ENCODE measurements at places on chromosomes 2 and 18.

GRCh38 chr2:99786636-99787390 lies 297.0 kb upstream of the REV1 start:
- no peak for DNase-seq

DNA sequence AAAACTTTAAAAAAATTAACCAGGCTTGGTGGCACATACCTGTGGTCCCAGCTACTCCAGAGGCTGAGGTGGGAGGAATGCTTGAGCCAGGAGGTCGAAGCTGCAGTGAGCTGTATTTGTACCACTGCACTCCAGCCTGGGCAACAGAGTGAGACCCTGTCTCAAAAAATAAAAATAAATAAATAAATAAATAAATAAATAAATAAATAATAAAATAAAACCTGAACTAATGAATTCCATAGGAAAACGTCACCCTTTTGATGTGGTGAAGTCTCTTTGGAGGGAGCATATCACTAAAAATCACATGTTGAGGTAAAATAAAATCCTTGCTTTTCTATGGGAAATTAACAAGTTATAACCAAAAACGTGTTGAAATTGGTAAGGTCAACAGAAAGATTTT lies 29.6 kb upstream of the ITGAV start:
- no peak for DNase-seq

DNA sequence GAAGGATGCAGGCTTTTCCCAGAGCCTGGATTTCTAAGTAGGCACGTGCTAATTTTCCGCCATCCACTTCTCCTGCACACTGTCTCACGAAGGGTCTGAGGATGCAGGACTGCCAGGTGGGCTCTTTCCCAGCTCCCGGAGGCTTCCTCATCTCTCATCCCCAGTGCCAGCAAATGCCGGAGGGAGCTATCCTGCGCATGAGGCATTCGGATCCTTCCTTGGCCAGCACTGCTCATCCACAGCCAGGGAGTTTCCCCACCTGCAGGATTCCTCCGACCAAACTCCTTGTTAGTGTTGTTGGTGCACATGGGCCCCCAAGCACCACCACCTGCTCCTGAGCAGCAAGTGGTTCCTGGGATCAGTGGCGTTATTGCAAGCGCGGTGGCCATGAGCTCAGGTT lies 5.0 kb downstream of the CNDP1 start:
- DNase-seq: no peak

GRCh38 chr2:105809723-105810122 lies 65.0 kb downstream of the NCK2 start:
- peak; percentile 57 for DNase-seq

DNA sequence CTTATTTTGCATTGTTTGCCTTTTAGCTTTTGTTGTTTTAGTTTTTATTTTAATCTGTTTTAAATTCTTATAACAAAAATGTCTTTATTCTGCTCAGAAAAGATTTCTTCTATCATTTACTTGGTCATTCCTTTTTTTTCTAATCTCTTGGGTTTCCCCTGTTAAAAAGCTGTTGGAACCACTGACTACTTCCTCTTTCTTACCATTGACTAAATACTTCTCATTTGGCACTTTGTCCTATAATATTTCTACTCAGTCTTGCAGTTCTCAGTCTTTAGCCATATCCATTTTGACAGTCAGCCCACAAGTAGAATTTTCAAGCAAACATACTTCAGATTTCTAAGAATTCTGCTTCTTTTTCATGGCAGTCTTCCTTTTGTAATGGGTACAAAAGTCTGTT lies 567.2 kb downstream of the SATB2 start:
- DNase-seq: no peak

DNA sequence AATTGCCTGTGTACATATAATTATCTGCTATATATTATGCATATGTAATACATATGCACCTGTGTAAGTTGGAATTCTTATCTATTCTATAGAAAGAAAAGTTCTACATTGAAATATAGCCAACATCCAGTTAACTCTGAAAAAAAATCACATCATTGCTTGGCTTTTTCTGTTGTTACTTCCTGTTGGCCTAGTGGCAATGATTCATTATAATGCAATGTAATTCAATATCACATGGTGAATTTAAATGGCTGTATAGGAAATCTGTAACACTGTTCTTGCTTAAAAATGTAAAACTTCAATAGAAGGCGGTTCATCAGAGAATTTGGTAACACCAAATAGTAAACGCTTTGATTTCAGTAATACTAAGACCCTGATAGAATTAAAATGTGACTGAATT lies 44.5 kb upstream of the MAP4K3 start:
- DNase-seq: no peak

GRCh38 chr2:2269989-2270562 lies 61.0 kb downstream of the MYT1L start:
- DNase-seq: no peak

DNA sequence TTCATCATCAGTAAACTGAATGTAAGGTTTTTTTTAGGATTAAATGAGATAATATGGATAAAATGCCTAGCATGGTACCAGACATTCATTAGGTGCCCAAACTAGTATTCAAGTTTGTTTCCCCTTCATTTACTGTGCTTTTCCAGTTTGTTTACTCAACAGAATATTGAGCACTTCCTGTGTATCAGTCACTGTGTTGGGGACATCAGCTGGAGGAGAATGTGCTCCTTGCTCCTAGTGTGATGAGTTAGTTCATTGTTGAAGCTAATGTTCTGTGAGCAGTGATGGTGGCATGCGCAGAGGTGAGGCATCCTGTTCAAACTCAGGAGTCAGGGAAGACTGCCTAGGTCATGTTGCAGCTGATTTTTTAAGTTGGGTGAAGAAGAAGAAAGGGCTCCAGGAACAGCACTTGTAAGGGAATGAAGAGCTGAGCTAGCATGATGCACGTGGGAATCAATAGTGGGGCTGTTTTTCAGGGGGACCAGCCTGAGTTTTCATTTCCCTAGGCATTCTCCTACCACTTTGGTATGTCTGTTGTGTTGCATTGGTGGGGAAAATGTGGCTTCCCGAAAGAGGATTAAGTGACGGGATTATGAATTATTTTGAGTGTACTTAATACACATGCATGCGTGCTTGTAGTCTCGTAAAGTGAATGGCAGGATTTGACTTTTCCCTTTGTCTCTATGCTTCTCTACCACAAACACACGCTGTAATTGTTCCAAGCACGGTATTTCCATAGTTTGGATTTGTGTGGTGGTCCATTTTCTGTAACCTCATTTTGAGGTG lies 23.7 kb downstream of the TTLL4 start:
- no peak for DNase-seq

GRCh38 chr18:79026491-79026890 lies 42.7 kb upstream of the ATP9B start:
- peak; percentile 83 for DNase-seq

DNA sequence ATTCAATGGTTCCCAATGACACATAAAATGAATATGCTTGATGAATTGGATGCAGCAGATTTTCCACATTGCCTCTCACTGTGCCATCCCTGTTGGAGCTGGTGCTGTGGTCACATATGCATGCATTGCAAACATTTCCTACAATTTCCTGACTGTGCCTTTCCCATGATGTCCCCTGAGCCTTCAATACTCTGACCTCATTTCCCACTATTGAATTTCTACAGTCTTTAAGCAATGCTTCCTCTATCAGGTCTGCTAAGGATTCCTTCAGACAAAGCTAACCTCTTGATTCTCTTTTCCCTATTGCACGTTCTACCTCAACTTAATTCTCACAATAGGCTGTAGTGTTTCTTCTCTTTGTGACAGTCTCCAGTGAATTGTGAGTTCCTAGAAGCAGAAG lies 342.5 kb upstream of the CRIM1 start:
- no peak for DNase-seq

Data from H7 (cell line).